ENCODE measurements at places on chromosomes 13 and 19.

GRCh38 chr13:40657951-40658350 is 8.5 kb downstream of the FOXO1 start:
- no peak for DNase-seq

DNA sequence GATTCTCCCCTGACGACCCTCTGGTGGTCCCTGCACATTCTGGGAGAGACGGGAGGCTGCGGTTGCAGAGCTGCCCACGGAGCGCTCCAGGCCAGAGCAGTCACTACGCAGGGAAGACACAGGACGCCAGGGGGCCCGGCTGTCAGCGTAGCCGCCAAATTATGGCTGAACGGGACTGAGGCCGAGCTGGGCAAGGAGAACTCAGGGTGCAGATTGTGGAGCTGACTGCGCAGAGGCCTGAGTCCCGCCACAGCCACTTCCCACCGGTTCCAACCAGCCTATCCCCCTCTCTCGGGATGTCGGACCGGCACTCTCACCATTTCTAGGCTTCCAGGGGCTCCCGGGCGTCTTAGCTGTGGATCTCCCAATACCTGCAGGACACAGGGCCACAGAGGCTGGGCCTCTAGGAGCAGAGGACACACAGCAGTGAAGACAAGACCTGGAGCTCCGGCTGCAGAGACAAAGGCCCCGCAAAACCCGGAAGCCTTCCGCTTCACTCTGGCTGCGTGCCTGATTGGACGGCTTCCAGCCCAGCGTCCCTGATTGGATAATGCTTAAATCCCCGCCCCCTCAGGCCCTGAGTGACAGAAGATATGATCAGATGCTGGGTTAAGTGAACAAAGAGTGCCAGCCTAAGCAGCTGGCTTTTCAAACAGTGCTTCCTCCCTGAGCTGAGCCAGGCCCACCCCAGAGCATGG is at the start of gene ZNF737:
Gene ZNF737 (minus strand): TSS at position 461 of the 698 bp plus-strand sequence. CDS start 141 bp downstream, at position 320.
- DNase-seq: peak; percentile 96

- no peak for DNase-seq
Observed at GRCh38 chr13:102774214-102774568, 605 bp upstream of the TEX30 start.

DNA sequence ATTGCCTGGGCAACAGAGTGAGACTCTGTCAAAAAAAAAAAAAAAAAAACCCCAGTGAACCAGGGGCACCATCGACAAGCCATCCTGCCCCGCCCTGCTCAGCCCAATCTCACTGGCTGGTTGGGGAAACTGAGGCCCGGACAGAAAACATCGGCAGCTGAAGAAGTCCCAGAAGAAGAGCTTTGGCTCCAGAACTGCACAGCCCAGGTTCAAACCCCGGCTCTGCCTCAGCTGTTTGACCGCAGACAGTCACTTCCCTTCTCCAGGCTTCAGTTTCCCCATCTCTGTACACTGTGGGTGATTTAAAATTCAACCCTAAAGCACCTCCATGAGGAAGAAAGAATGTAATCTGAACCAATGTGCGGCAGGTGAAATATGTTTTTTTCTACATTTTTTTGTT is 9.4 kb upstream of the SEMA6B start:
- no peak for DNase-seq

DNA sequence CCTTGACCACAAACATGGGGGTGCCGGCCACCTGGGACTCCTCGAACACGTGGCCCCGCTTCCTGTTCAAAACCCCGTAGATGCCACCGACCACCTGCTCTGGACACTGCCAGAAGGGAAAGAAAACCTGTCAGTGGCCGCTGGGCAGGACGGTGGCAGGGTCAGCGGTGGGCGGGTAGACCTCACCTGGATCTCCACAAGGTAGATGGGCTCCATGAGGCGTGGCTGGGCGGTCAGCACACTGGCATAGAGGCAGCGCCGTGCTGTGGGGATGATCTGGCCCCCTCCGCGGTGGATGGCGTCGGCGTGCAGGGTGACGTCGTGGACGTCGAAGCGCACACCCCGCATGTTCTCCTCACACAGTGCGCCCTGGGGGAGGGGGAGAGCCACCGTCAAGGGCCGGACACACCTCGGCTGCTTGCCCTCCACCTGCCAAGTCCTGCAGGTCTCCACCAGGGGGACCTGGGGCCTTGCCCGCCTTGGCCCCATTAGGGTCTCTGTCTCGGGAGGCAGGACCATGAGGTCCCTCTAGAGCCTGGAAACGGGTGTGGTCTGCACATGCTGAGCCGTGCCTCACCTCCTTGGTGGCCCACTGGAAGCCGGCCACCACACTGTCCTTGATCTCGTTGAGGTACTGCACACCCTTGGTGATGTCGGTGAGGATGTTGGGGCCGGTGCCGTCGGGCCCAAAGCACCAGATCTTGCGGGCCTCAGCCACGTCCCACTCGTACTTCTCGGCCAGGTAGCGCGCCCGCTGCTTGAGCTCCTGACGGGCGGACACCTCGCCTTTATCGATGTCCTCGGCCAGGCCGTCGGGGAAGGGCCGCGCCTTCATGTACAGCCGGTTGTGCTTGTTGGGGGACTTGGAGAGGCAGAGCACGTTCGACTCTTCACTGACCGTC is 6.6 kb upstream of the DAPK3 start:
- DNase-seq: no peak

- peak; percentile 59 for DNase-seq
Observed at GRCh38 chr19:42250666-42251531, 4.0 kb downstream of the ERF start.

GRCh38 chr19:46955813-46956371 is 63.7 kb upstream of the NPAS1 start:
- no peak for DNase-seq

GRCh38 chr19:15245370-15246197 is 13.3 kb upstream of the EPHX3 start:
- DNase-seq: no peak

GRCh38 chr13:88263808-88264207 is 592.6 kb downstream of the SLITRK5 start:
- no peak for DNase-seq

- DNase-seq: peak; percentile 49
Observed at GRCh38 chr13:79481685-79482052, 714 bp downstream of the NDFIP2 start.

- DNase-seq: no peak
Observed at GRCh38 chr13:50676602-50677001, 166.9 kb downstream of the DLEU7 start.

DNA sequence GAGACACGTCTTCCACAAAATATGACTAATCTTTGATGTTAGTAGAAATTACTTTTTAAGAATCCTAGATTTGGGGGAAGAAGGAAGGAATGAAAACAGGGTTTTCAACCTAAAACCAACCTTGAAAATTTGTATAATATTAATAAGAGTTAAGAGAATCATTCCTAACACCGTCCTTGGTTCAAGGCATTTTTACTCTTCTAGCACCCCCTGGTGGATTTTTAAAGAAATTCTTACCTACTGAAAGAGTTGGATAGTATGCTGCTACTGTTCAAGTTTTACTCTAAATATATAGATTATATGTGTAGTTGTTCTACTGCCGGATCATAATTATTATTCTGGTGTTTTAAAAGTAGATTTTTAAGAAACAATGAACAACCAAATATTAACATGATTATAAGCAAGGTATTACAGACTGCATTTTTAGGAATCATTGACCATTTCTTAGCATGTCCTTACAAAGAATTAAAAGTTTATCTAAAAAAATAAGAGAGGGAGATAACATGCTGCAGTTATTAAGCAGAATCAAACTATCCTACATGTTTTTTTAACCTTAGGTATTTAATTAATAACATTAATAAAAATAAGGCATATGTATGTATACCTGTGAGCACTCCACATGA is 7.4 kb upstream of the SLITRK6 start:
- DNase-seq: no peak

- no peak for DNase-seq
Observed at GRCh38 chr19:48496959-48497727, 14.5 kb downstream of the LMTK3 start.

All from activated CD8-positive, alpha-beta T cell treated with anti-CD3 and anti-CD28 coated beads, Interleukin-2, amount 10 ng/mL, durations not matched to agents 7 days and 5 days (primary cell).